Body of pancreas (tissue), 4 donors: ENCODE measurements at places on chromosomes 7 and 10. TPM values are rescaled to one million over a fixed set of nuclear protein-coding genes. Genes with fewer than 3 reads are reported as not detected.

The HOXA2 gene
- total RNA-seq, result 0.66 TPM

The FEZF1 gene
- total RNA-seq, result not detected

The UPK3BL2 gene
- total RNA-seq, result 7.5 TPM

The IL6 gene
- total RNA-seq, result 2.9 TPM

DNA sequence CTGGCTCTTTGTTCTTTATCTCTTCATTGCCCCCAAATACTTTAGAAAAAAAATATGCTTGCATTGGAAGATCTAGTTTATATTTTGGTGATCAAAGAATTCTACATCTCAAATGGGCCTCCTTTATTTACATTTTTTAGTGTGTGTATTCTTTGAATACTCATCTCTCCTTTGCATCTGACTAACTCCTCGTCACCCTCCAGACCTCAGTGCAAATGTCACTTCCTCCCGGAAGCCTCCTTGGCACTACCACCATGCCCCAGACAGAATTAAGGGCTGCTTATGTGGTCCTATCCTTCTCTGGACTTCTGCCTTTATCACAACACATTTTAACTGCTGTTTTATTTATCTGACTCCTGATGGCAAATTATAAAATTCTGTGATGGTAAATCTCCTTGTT is 52.0 kb upstream of the PPP1R3C start:
- no peak overlapping the region for H3K27ac ChIP-seq
- H3K36me3 ChIP-seq, result no peaks in the 10 kb centered on the region
- H3K4me3 ChIP-seq, result no peak overlapping the region
- no peaks in the 10 kb centered on the region for H3K27me3 ChIP-seq
- no peak for DNase-seq

GRCh38 chr7:128673571-128673970 is 1.5 kb downstream of the GARIN1A start:
- H3K27ac ChIP-seq, result no peak overlapping the region
- H3K4me3 ChIP-seq, result no peak overlapping the region
- no peak for DNase-seq
- H3K27me3 ChIP-seq, result no peaks in the 10 kb centered on the region

DNA sequence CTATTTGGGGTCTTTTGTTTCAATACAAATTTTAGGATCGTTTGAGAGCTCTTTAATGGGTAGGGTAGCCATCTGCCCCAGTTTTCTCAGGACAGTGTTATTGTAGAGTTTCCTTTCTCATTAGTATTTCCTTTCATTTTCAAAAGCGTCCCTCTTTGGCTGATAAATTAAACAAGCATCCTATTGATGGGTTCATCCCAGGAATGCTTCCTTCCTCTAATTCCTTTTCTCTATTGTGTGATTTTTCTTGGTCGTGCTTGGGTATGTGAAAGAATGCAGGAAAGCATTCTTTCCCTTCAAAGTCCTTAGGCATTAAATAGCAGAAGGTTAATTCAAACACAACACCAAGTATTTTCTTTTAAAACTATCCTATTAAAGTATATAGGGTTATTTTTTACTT is 14.0 kb downstream of the SLC13A1 start:
- no peak for DNase-seq
- H3K4me1 ChIP-seq, result peaks cover 10% of the 10 kb centered on the region
- H3K27ac ChIP-seq, result no peak overlapping the region
- no peak overlapping the region for H3K4me3 ChIP-seq
- no peaks in the 10 kb centered on the region for H3K27me3 ChIP-seq
- no peaks in the 10 kb centered on the region for H3K36me3 ChIP-seq

GRCh38 chr7:106570146-106570545 is 90.8 kb downstream of the CCDC71L start:
- peaks cover 11% of the 10 kb centered on the region for H3K4me1 ChIP-seq
- no peaks in the 10 kb centered on the region for H3K36me3 ChIP-seq
- H3K4me3 ChIP-seq, result no peak overlapping the region
- DNase-seq, result no peak

DNA sequence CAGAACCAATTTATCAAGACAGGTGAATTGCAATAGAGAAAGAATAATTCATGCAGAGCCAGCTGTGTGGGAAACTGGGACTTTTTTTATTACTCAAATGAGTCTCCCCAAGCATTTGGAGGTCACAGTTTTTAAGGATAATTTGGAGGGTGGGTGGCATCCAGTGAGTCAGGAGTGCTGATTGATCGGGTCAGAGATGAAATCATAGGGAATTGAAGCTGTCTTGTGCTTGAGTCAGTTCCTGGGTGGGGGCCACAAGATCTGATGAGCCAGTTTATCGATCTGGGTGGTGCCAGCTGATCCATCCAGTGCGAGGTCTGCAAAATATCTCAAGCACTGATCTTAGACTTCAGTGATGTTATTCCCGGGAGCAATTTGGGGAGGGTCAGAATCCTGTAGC is 9.9 kb upstream of the MYO1G start:
- H3K4me1 ChIP-seq, result peaks cover 48% of the 10 kb centered on the region
- no peak overlapping the region for H3K4me3 ChIP-seq
- H3K27me3 ChIP-seq, result no peaks in the 10 kb centered on the region

DNA sequence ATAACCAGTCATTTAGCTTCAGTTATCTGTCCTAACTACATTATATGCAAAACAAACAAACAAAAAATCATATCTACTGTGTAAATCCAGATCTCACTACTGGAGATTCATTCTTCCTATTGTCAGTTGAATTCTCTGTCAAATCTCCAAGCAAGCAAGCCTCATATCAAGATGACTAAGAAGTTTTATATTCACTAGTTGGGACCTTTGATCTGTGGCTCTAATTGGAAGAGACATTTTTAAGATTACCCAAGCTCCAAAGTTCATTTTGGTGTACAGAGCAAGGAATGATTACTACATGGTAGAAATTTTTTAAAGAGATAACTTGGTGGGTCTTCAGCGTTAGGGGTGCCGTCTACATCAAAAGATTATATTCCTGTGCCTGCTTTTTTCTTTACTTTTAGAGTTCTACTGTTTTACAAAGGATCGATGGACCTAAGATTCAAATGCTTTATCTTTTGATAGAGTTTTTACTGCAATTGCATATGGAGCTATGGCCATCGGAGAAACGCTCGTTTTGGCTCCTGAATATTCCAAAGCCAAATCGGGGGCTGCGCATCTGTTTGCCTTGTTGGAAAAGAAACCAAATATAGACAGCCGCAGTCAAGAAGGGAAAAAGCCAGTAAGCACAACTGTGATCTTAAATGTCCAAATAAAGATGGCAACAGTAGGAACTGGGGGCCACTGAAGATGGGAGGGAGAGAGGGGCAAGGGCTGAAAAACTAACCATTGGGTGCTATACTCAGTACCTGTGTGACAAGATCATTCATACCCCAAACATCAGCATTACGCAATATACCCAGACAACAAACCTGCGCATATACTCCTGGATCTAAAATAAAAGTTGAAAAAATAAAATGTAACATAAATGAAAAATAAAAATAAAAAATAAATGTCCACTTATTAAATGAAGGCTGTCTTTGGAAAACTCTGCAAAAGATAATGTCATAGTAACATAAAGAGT is 47.9 kb downstream of the SP8 start:
- no peaks in the 10 kb centered on the region for H3K4me1 ChIP-seq
- DNase-seq, result no peak
- no peak overlapping the region for H3K27ac ChIP-seq
- no peaks in the 10 kb centered on the region for H3K36me3 ChIP-seq

DNA sequence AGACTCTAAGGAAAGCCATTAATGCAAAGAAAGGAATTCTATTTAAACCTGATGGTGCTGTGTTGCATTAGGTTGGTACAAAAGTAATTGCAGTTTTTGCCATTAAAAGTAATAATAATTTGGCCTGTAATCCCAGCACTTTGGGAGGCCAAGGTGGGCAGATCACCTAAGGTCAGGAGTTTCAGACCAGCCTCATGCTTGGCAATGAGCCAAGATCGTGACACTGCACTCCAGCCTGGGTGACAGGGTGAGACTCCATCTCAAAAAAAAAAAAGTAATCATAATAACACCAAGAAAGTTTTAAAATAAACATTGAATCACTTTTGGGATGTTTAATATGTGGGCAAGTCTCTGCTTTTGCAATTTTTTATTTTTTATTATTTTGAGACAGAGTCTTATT is 107.3 kb upstream of the FRMD4A start:
- no peak overlapping the region for H3K27ac ChIP-seq
- no peaks in the 10 kb centered on the region for H3K36me3 ChIP-seq
- H3K4me3 ChIP-seq, result no peak overlapping the region
- no peak for DNase-seq
- H3K4me1 ChIP-seq, result peaks cover 7% of the 10 kb centered on the region

DNA sequence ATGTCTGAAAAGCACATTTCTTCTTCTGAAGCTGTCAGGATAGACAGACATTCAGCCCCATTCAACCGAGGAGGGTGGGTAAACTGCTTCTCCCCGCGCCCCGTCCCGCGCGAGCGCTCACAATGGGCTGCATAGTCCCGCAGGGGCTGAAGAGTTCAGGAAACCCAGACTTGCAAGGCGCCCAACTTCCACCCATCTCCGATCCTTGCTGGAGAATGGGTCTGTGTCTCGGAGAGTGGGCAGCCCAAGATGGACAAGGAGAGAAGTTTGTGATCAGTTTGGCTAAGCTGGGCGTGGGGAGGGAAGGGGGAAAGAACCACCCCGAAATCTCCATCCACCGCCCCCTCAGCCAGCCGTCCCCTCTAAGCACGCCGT is 686 bp downstream of the AASS start:
- DNase-seq, result peak; percentile 32
- H3K27me3 ChIP-seq, result no peaks in the 10 kb centered on the region
- H3K4me3 ChIP-seq, result peak overlapping the region; percentile 96
- H3K4me1 ChIP-seq, result peaks cover 11% of the 10 kb centered on the region

GRCh38 chr7:115546790-115547189 is 483.8 kb downstream of the TFEC start:
- no peaks in the 10 kb centered on the region for H3K4me1 ChIP-seq
- no peaks in the 10 kb centered on the region for H3K27me3 ChIP-seq
- no peak for DNase-seq

DNA sequence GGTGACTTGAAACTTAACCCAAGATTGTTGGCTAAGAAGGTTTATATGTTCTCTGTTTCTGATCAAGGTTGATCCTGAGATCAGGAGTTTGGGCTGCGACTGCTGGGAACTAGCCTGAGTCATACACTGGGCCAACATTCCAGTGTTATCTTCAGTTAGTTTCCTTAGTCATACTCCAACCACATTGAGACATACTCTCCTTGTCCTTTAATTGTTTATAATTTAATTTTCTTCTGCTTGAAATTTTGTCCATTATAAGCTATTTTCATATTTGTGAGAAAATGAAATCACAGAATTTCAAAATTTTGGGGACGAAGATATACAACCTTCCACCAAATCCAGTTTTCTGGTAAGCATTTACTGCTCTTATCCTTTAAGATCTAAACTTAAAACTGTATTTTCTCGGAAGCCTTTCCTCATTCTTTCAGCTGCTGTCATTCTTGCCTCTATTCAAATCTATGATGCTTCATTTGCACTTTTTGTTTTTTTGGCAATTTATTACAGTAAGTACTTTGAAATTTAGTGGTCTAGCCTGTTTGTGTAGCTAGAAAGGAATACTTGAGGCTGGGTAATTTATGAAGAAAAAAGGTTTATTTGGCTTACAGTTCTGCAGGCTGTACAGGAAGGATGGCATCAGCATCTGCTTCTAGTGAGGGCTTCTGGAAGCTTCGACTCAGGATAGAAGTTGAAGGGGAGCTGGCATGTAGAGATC is 63.4 kb upstream of the POT1 start:
- no peak overlapping the region for H3K27ac ChIP-seq
- H3K27me3 ChIP-seq, result no peaks in the 10 kb centered on the region
- no peaks in the 10 kb centered on the region for H3K4me1 ChIP-seq
- H3K4me3 ChIP-seq, result no peak overlapping the region
- peak; percentile 11 for DNase-seq

- no peaks in the 10 kb centered on the region for H3K36me3 ChIP-seq
- no peak overlapping the region for H3K27ac ChIP-seq
- DNase-seq, result no peak
- no peaks in the 10 kb centered on the region for H3K27me3 ChIP-seq
- no peak overlapping the region for H3K4me3 ChIP-seq
- no peaks in the 10 kb centered on the region for H3K4me1 ChIP-seq
These were observed 28.9 kb downstream of the MAT1A start for GRCh38 chr10:80260295-80261243.
